Stimulated activated naive CD8-positive, alpha-beta T cell treated with anti-CD3 and anti-CD28 coated beads, Interleukin-15, Interleukin-2, amounts not matched to agents 100 U/mL and 50 U/mL, for 24 hours (primary cell): ENCODE measurements at places on chromosomes 7 and 10.

DNA sequence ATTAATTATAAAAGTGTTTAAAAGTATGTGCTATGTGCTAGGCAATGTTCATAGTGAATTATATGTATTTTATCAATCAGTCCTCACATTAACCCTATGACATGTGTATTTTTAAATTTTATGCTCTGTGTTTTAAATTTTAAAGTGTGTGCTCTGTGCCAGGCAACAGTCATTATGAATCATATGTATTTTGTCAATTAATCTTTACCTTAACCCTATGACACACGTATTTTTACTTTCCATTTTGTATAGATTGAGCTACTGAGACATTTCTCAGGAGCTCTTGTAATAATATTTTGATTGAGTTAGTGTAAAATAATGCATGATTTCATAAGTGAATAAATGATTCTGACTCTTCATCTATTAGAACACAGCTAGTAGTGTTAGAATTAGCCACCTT, 117.8 kb downstream of the THSD7A start:
- DNase-seq: no peak

GRCh38 chr7:149022756-149023360, 5.4 kb downstream of the PDIA4 start:
- no peak for DNase-seq

DNA sequence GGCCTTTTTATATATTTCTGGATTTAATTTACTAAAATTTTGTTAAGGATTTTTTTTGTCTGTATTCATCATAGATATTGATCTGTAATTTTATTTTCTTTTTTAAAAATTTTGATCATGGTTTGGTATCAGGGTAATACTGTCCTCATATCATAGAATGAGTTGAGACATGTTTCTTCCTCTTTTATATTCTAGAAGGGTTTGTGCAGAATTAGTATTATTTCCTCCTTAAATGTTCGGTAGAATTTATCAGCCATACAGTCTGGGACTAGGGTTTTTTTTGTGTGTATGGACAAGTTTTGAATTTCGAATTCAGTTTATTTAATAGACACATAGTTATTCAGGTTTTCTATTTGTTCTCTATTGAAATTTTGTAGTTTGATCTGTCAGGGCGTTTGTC, 54.0 kb downstream of the SHOC2 start:
- no peak for DNase-seq

GRCh38 chr7:153476166-153476565, 576.0 kb upstream of the DPP6 start:
- DNase-seq: no peak

DNA sequence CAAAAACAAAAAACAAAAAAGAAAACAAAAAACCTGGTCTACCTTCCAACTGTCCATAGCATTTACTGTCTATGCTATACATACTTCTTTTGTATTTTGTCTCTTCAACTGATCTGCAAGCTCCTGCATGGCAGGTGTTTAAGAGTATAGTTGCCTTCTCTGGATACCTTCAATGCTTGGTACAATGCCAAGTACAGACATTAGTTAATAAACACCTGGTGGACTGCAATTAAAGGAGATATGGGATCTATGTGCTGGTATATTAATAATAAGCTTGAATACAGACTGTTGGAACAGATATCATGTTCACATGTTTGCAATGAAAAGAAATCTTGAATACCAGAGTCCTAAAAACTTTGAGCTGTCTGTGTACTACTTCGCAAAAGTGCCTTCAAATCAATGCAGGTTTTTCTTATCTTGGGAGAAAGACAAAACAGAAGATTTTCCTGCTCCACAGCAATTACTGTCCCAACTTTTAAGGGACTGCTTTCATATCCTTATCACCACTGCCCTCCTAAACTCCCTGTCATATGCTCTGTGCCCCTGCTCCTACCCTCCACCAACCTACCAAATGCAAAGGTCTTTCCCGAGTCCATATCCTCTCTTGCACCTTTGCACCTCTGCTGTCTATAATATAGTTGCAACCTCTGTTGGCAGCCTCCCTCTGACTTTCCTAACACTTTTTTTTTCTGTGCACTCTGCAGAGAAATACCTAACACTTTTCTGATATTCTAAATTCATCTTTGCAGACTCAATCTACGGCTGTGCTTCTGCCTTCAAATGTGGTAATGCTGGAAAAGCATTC, 85.1 kb downstream of the DNMBP start:
- no peak for DNase-seq

DNA sequence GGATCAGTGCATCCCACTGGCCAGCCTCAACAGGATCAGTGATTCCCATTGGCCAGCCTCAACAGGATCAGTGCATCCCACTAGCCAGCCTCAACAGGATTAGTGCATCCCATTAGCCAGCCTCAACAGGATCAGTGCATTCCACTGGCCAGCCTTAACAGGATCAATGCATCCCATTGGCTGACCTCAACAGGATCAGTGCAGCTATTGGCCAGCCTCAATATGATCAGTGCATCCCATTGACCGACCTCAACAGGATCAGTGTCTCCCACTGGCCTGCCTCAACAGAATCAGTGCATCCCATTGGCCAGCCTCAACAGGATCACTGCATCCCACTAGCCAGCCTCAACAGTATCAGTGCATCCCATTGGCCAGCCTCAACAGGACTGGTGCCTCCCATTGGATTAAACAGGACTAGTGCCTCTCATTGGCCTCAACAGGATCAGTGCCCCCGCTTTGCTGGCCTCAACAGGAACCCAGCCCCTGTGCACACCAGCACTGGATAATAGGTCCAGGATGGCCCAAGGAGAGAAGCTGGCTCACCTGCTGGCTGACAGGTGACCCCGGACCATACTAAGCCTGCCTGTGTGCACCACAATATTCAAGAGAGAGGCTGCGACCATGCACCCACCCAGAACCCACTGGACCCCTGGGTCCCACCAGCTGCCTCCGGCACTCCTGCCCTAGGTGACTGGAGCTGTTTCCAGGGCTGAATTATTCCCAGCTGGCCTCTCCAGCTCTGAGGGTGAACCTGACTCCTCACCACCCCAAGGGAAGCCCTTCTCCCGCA, 59.9 kb downstream of the PDGFA start:
- DNase-seq: no peak

DNA sequence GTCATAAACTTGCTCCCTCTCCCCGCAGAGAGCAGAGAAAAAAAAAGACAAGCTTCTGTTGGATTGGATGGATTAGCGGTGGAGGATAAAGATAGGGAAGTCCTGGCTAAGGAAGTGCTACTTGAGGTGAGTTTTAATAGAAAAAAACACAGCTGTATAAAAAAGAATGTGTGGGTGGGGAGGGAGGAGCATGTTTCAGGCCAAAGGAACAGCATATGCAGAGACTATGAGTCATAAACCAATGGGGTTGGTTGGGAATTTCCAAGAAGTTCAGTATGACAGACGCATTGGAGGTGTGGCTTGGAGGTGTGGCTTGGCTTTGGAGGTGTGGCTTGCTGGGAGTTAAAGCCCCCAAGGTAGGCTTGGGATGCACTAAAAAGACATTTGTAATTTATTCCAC, 103.0 kb upstream of the LSM8 start:
- peak; percentile 57 for DNase-seq

GRCh38 chr7:66641526-66641871, 12.8 kb downstream of the KCTD7 start:
- no peak for DNase-seq

- DNase-seq: no peak
Observed at GRCh38 chr7:31113660-31114059, 61.6 kb downstream of the ADCYAP1R1 start.

- DNase-seq: no peak
Observed at GRCh38 chr10:49279015-49279880, 19.7 kb upstream of the C10orf71 start.

GRCh38 chr10:52249850-52250395, 64.2 kb upstream of the DKK1 start:
- DNase-seq: no peak

DNA sequence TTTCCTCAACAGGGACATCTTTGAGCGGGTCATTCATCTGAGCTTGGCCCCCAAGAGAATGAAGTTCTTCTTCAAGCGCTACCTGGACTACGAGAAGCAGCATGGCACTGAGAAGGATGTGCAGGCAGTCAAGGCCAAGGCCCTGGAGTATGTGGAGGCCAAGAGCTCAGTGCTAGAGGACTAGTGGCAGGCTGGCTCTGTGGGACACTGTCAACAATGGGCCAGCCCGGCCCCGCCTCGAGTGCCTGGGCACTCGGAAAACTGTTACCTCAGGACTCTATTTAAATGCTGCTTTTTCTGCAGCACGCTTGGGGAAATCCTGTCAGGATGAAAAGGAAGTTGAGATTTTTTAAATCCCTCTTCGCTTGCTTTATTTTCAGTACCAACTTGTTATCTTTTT, 6.8 kb downstream of the CALHM2 start:
- no peak for DNase-seq

- DNase-seq: no peak
Observed at GRCh38 chr10:68665841-68666240, 55.2 kb upstream of the CCAR1 start.

GRCh38 chr10:78164702-78165101, 131.0 kb downstream of the RPS24 start:
- no peak for DNase-seq

- DNase-seq: no peak
Observed at GRCh38 chr10:89670926-89671325, 25.9 kb upstream of the PANK1 start.

GRCh38 chr7:130921391-130922180, 187.6 kb upstream of the KLF14 start:
- no peak for DNase-seq

DNA sequence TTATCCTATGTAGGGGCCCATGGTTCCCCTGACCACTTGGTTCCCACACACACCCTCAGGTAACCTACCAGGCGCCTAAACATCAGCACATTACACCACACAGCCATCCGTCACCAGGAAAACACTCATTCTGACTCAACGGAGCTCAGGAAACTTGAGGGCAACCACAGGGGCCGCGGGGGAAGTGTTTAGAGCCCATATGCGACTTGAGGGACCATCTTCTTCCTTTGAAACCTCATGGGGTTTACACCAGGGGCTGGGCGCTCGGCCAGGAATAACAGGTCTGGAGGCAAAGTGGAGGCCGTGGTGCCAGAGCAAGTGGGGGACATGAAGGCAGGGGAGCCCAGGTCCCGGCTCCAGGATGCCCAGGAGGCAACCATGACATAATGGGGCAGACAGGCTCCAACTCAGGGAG, 1.5 kb downstream of the STX1A start:
- DNase-seq: peak; percentile 82

GRCh38 chr10:21427804-21428481, 97.5 kb downstream of the SKIDA1 start:
- DNase-seq: no peak

GRCh38 chr7:44259547-44260457, 59.0 kb downstream of the YKT6 start:
- no peak for DNase-seq

- no peak for DNase-seq
Observed at GRCh38 chr10:71990706-71991269, 26.6 kb downstream of the CHST3 start.

DNA sequence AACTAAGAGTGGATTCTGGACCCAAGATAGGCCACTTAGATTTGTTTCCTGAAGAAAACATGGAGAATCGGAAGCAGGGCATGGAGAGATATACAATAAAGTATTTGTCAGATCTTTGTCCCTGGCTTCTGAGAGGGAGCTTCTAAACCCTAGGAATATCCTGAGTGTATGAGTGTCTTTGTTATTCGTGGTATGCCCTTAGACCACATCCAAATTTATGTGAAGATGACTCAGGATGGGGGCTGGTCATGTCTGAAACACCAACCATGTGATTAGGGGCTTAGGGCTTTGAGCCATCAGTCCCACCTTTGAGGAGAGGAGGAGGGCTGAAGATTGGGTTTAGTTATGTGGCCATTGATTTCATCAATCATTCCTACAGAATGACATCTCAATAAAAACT, 69.7 kb upstream of the PLPP4 start:
- no peak for DNase-seq

DNA sequence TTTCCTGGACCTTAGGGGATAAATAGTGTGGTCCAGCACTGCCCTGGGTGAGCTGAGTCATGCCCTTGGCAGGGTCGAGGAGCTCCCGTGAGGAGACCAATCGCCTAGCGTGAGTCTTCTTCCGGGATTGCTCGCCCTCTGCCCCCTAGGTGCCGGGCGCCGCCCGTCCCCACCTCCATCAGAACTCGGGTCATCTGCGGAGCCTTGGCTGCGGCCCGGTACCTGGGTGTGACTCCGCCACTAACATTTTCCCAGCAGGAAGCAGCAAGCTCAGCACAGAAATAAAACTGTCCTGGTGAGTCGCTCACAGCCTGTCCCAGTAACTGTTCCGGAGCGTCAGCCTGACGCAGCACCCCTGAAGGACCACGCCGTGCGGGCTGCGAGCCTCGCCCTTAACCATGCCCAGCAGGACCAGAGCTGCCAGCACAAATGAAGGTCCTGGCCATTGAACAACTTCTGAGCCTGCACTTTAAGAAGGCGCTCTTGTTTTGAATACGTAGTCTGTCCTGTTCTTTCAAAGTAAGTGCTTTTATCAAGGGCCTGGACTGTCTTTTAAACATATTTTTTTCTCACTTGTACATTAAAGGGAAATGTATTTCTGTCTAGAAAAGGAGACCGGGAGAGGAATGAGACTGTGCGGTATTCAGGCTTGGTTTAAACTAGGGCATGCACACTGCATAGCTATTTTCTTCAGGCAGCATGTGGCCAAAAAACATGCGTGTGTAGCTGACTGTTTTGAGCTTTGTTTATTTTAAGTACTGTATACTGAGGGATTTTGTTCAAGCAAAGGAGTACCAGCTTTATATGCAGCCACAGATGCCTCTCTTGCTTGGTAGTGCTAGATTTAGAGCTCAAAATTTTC, 136.7 kb downstream of the HECW1 start:
- no peak for DNase-seq

DNA sequence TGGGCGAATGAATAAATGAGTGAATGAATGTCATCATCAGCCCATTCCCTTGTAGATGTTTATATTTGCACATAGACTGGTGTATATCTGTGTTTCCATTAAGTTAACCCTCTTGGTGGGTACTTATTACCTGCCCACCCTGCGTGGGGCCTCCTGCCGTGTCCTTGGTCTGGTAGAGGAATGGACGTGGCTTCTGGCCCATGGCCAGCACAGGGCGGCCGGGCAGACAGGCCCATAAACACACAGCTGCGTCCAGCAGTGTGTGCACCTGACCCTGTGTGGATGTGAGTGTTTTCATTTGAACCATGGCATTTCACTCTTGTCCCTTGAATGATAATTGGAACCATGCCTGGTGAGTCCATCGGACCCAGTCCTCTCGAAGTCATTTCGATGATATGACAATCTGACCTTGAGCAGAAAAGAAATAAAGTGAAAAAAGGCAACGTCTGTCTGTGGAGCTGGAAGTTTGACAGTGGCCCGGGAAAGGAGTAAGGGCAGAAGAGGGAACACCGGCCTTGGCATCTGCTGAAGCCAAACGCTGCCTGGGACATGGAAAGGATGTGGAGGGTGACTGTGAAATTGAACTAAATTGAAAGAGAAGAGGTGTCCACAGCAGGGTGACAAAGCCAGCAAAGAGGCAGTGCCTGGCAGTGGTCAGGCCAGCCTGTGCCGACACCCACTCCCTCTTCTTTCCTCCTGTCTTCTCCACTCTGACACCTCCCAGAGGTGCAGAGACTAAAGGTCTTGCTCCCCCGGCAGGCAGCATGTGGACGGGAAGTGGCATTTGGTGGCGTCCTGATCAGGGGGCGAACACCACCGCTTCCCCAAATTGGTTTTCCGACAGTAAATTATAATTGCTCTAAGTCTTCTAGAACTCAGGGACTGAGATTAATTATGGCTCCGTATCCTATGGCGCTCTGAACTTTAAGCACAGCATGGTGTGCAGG, 199.0 kb upstream of the ZMIZ1 start:
- no peak for DNase-seq

GRCh38 chr7:28731092-28731658, 227.0 kb downstream of the TRIL start:
- DNase-seq: no peak
